ENCODE measurements at places on chromosomes 12 and 14.

DNA sequence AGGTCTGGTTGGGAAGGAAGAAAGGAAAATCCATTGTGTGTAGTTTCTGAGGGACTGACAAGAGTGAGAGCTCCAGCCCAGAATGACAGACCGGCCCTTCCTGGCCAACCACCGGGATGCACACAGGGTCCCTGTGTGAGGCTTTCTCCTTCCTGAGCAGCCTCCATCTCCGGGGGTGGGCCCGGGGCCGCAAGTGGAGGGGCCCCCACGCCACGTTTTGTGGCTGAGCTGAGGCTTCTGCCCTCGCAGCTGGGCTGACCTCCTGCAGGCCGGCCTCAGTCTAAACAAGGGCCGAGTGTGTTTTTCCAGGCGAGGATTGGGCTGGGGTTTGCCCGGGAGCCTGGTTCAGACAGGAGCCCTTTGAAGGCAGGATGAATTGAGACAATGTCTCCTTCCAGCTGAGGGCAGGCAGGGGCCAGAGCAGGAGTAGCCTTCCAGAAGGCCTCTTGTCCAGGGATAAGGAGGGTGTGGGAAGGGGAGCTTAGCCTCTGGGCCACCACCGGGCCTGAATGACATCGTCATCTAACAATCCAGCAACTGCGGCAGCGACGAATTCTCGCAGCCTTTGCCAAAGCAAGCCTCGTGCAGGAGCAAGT lies 96.5 kb upstream of the NCOR2 start:
- no peak for DNase-seq

DNA sequence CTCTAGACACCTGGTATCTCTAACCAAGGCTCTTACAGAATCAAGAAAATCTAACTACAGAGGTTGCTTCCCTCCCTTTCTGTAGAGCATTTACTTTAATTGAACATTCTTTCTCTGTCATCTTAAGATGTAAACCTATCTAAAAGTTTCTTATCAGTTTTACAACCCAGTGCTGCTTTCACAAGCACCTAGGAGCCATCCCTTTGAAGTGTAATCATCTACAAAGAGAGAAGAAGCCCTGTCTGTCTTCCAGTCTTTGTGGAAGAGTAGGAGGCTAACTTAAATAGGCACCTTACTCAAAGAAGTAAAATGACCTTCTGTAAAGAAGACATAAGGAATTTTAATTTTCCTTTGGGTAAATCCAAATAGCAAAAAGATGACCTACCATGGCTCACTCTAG lies 763.9 kb upstream of the LRFN5 start:
- no peak for DNase-seq

GRCh38 chr12:12741660-12742059 lies 24.5 kb downstream of the CDKN1B start:
- no peak for DNase-seq

GRCh38 chr14:23930742-23931141 lies 22.8 kb upstream of the DHRS4 start:
- no peak for DNase-seq

DNA sequence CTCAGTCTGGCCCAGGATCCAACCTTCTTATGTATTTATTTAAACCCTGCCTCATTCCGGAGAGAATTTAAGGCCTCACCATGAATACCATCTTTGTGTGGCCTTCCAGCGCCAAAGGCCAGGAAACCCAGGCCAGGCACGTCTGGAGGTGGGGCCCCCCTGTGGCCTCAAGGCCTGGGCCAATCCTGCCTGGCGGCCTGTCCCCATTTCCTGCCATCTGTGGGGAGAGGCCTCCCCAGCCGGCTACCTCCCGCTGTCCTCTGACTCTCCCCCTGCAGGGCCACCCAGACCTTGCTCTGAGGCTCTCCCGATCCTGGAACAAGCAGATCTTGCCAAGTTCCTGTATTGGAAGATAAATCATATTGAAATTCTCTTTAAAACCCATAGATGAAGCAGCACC lies 37.4 kb upstream of the MEG3 start:
- DNase-seq: no peak

All from stimulated activated CD4-positive, alpha-beta T cell treated with anti-CD3 and anti-CD28 coated beads, Interleukin-4, amount 100 ng/mL, for 48 hours (primary cell).